NCI-H1105 (cell line): ENCODE measurements at places on chromosomes 3 and 15.

GRCh38 chr3:172166890-172167289 is 127.5 kb downstream of the FNDC3B start:
- no peak for DNase-seq

GRCh38 chr15:91861223-91861622 is 7.7 kb downstream of the SLCO3A1 start:
- DNase-seq = no peak

GRCh38 chr3:94076055-94076454 is 13.2 kb downstream of the NSUN3 start:
- DNase-seq = no peak

DNA sequence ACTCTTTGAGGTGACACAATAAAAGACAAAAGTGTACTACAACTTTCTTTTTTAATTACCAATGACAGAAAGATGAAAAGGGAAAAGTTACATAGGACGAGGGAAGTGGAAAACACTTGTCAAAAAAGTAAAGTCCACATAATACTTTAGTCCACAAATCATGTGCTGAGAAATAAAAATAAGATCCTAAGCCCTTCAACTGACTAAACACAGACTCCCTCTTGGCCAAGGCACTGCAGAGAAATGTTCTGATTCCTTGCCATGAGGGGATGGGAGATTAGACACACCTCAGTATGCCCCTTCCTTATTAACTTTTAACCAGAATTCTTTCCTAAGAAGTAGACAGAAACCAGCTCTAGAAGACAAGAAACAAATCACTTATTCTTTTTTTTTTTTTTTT is 59.5 kb upstream of the TGFBR2 start:
- DNase-seq = no peak
